ENCODE measurements at places on chromosomes 11 and 22. TPM values are rescaled to one million over a fixed set of nuclear protein-coding genes. Genes with fewer than 3 reads are reported as not detected.

GRCh38 chr11:78323363-78323762, 94.3 kb downstream of the GAB2 start:
- H3K4me3 ChIP-seq = no peak overlapping the region
- no peak overlapping the region for H3K27ac ChIP-seq
- no peaks in the 10 kb centered on the region for H3K36me3 ChIP-seq

DNA sequence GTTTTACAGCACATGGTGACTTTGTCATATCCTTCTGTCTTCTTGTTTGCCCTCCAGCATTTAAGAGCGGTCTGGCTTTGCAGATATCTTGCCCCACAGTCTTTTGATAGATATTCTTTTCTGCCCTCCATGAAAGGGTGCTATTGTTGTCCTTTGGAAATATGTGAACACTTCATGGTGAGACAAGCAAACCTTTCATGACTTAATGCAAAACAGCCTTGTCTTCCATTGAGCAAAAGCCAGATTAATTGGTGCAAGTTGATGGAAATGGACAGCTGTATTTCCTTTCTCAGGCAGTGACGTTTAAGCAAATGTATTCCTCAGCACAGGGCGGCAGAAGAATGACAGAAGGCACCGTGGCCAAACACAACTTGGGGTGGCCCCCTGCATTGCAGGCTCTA, 4.4 kb downstream of the DCPS start:
- H3K36me3 ChIP-seq = peaks cover 17% of the 10 kb centered on the region
- peaks cover 12% of the 10 kb centered on the region for H3K4me1 ChIP-seq
- H3K4me3 ChIP-seq = no peak overlapping the region
- no peak for DNase-seq
- no peaks in the 10 kb centered on the region for H3K27me3 ChIP-seq
- H3K27ac ChIP-seq = no peak overlapping the region

- H3K27ac ChIP-seq = peak overlapping the region; percentile 92
- peak overlapping the region; percentile 41 for H3K4me3 ChIP-seq
- H3K27me3 ChIP-seq = no peaks in the 10 kb centered on the region
- H3K4me1 ChIP-seq = peaks cover 78% of the 10 kb centered on the region
- no peak for DNase-seq
These were observed 17.2 kb downstream of the TEF start for GRCh38 chr22:41398921-41399320.

- H3K27ac ChIP-seq = no peak overlapping the region
- no peak for DNase-seq
- H3K36me3 ChIP-seq = no peaks in the 10 kb centered on the region
- H3K27me3 ChIP-seq = peaks cover 12% of the 10 kb centered on the region
- H3K4me3 ChIP-seq = no peak overlapping the region
- H3K4me1 ChIP-seq = no peaks in the 10 kb centered on the region
These were observed 8.0 kb upstream of the CAVIN3 start for GRCh38 chr11:6328321-6328720.

GRCh38 chr11:95200781-95201457, 30.1 kb downstream of the SESN3 start:
- no peak overlapping the region for H3K4me3 ChIP-seq
- H3K27me3 ChIP-seq = no peaks in the 10 kb centered on the region
- no peaks in the 10 kb centered on the region for H3K4me1 ChIP-seq
- no peaks in the 10 kb centered on the region for H3K36me3 ChIP-seq
- DNase-seq = no peak

DNA sequence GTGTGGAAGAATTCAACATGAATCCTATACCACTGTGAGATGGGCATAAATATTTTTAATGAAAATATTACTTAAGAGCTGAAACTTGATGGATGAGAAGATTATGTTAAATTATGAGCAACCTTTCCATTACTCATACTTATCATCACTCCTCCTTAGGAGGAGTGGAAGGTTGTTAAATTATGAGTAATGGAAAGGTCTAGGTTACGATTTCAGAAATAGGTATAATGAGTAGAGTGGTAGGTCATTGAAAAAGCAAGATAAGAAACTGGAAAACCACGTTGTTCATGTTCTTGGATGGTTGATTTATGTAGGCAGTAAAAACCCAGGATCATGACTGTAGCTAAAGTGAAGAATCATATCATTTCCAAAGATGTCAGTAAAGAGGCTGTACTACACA, 973.2 kb upstream of the RAG2 start:
- no peaks in the 10 kb centered on the region for H3K4me1 ChIP-seq
- no peaks in the 10 kb centered on the region for H3K36me3 ChIP-seq
- no peak overlapping the region for H3K4me3 ChIP-seq
- DNase-seq = no peak

DNA sequence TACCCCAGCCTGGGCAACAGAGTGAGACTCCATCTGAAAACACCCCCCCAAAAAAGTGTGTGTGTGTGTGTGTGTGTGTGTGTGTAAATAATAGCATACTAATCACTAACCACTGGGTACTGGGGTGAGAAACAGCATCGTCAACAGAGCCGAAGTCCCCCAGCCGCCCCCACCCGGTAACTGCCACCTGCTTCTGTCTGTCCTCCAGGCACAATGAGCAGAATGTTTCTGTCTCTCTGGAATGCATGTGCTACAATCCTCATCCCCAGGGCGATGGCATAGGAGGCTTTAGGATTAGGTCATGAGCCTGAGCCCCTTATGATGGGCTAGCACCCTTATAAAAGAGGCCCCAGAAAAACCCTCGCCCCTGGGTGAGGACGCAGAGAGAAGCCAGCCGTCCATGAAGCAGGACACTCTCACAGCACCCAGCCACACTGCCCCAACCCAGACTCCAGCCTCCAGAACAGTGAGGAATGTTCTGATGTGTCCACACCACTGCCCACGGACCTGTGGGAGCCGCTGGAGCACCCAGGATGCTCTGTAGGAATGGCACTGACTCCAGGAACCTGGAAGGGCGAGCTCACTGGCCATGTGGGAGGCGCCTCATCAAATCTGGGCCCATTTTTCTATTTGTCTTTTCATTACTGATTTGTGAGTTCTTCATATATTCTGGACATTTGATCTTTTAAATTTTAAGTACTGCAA, 9.9 kb downstream of the TTLL8 start:
- H3K27me3 ChIP-seq = peaks cover 3% of the 10 kb centered on the region
- H3K4me3 ChIP-seq = no peak overlapping the region
- no peaks in the 10 kb centered on the region for H3K4me1 ChIP-seq
- no peak for DNase-seq
- no peaks in the 10 kb centered on the region for H3K36me3 ChIP-seq

Gene SELENOH
- polyA plus RNA-seq = 22.0 TPM

- H3K36me3 ChIP-seq = no peaks in the 10 kb centered on the region
- 0 out of 3 replicates have a peak, but pooled peaks cover 5% of the 10 kb centered on the region for H3K27me3 ChIP-seq
- H3K27ac ChIP-seq = no peak overlapping the region
These were observed 6.3 kb downstream of the FXYD2 start for GRCh38 chr11:117818041-117818873.

- DNase-seq = no peak
- no peaks in the 10 kb centered on the region for H3K27me3 ChIP-seq
- H3K4me3 ChIP-seq = no peak overlapping the region
- peaks cover 43% of the 10 kb centered on the region for H3K36me3 ChIP-seq
These were observed 7.2 kb downstream of the CHKA start for GRCh38 chr11:68113986-68114385.

GRCh38 chr22:25644122-25644521, 79.6 kb downstream of the GRK3 start:
- no peak overlapping the region for H3K27ac ChIP-seq
- no peak for DNase-seq
- no peak overlapping the region for H3K4me3 ChIP-seq

DNA sequence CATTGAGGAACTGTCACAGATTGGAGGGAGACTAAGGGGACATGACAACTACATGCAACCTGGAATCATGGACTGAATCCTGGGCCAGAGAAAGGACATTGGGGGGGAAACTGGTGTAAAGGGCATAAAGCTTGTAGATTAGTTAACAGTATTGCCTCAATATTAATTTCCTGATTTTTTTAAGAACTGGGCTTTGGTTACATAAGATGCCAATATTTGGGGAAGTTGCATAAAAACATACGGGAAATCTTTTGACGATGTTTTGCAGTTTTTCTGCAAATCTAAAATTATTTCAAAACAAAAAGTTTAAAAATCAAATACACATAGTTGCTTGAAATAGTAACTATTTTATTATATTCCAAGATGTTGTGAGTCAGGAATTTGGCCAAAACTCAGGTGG, 2.9 kb upstream of the FOLR3 start:
- H3K4me3 ChIP-seq = no peak overlapping the region
- no peaks in the 10 kb centered on the region for H3K27me3 ChIP-seq
- DNase-seq = no peak
- no peak overlapping the region for H3K27ac ChIP-seq
- no peaks in the 10 kb centered on the region for H3K4me1 ChIP-seq
- H3K36me3 ChIP-seq = no peaks in the 10 kb centered on the region

- peak; percentile 35 for DNase-seq
- no peaks in the 10 kb centered on the region for H3K36me3 ChIP-seq
- no peak overlapping the region for H3K27ac ChIP-seq
- H3K27me3 ChIP-seq = peaks cover 7% of the 10 kb centered on the region
- peaks cover 11% of the 10 kb centered on the region for H3K4me1 ChIP-seq
These were observed 38.3 kb upstream of the BRSK2 start for GRCh38 chr11:1351278-1351937.

DNA sequence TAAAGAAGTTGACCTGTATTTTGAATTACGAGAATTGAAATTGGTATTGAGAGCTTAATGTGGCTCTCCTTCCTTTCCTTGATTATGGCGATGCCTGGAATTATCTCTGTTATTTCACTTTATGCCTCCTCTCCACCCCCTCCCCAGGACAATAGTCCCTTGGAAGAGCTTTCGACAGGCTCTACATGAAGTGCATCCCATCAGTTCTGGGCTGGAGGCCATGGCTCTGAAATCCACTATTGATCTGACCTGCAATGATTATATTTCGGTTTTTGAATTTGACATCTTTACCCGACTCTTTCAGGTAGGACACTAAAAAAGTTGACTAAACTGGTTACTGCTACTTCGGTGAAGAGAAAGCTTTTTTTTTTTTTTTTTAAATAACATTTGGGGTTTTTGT, 43.2 kb downstream of the MCAM start:
- DNase-seq = no peak
- H3K27me3 ChIP-seq = no peaks in the 10 kb centered on the region
- H3K27ac ChIP-seq = no peak overlapping the region
- no peak overlapping the region for H3K4me3 ChIP-seq
- H3K36me3 ChIP-seq = peaks cover 27% of the 10 kb centered on the region

GRCh38 chr11:87076260-87076783, 38.6 kb downstream of the TMEM135 start:
- H3K36me3 ChIP-seq = peaks cover 10% of the 10 kb centered on the region
- no peaks in the 10 kb centered on the region for H3K27me3 ChIP-seq
- H3K4me3 ChIP-seq = no peak overlapping the region
- peaks cover 33% of the 10 kb centered on the region for H3K4me1 ChIP-seq
- no peak for DNase-seq

Gene RIN1
- 4.2 TPM for polyA plus RNA-seq

- H3K27me3 ChIP-seq = no peaks in the 10 kb centered on the region
- peaks cover 54% of the 10 kb centered on the region for H3K4me1 ChIP-seq
- no peaks in the 10 kb centered on the region for H3K36me3 ChIP-seq
- no peak overlapping the region for H3K4me3 ChIP-seq
These were observed 11.8 kb downstream of the TMEM184B start for GRCh38 chr22:38260761-38261681.

- no peak for DNase-seq
- H3K36me3 ChIP-seq = no peaks in the 10 kb centered on the region
- H3K4me3 ChIP-seq = no peak overlapping the region
- H3K27me3 ChIP-seq = no peaks in the 10 kb centered on the region
- peaks cover 23% of the 10 kb centered on the region for H3K4me1 ChIP-seq
These were observed 328.1 kb upstream of the PITPNB start for GRCh38 chr22:28247136-28247535.

GRCh38 chr11:1335811-1336761, 26.7 kb upstream of the TOLLIP start:
- H3K4me3 ChIP-seq = peak overlapping the region; percentile 53
- no peak overlapping the region for H3K27ac ChIP-seq
- peak; percentile 26 for DNase-seq
- H3K4me1 ChIP-seq = peaks cover 39% of the 10 kb centered on the region
- no peaks in the 10 kb centered on the region for H3K36me3 ChIP-seq

DNA sequence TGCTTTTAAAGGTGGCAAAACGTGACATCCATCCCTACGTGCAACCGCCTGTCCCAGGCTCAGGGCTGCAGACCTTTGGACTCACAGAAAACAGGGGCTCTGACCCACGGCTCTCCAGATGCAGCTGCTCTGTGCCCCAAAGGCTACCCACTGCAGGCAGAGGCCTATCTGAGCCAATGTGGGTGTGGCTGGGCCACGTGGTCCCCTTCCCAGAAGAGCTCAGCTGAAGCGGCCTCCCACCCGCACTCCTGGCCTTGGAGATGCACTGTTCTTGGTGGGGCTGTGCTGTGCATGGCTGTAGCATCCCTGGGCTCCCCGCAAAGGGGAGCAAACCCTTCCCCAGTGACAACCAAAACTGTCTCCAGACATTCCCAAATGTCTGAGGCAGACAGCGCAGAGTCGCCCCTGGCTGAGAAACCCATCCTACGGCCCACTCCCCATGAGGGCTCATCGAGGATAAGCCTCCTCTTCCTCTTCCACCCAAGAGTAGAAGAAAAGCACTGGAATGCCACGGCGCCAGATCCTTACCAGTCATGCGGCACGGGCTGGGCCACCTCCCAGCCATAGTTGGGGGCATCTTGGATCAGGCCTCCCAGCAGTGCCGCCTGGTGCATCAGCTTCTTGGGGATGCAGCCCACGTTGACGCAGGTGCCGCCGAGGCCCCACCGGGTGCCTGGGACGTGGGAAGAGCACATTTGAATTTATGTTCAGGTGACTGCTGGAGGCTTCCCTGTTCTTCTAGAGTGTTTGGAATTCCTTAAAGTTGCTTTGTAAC, 23.1 kb upstream of the COMT start:
- no peak overlapping the region for H3K27ac ChIP-seq
- H3K36me3 ChIP-seq = peaks cover 20% of the 10 kb centered on the region
- no peaks in the 10 kb centered on the region for H3K27me3 ChIP-seq
- DNase-seq = no peak
- H3K4me3 ChIP-seq = no peak overlapping the region
- H3K4me1 ChIP-seq = no peaks in the 10 kb centered on the region

DNA sequence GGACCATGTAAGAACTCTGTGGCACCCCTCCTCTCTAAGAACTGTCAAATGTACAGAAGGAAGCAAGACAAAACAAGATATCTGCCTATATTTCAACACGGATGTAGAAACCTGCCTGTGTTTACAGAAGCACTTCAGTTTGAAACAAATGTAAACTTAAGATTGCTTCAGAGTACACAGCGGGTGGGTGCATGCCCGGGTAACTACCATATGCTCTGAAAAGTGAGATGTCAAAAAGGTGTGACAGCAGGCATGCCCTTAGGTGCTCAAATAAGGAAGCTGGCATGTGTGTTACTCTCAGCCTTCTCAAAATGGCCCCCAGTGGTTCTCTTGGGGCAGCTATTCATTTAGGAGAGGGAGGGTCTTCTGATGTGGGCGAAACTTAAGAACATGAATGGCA, 5.2 kb downstream of the ACP2 start:
- H3K27me3 ChIP-seq = no peaks in the 10 kb centered on the region
- H3K4me3 ChIP-seq = no peak overlapping the region
- peaks cover 19% of the 10 kb centered on the region for H3K36me3 ChIP-seq
- peaks cover 40% of the 10 kb centered on the region for H3K4me1 ChIP-seq

Measured in HepG2 (cell line).